ENCODE measurements at places on chromosomes 3 and 15.

DNA sequence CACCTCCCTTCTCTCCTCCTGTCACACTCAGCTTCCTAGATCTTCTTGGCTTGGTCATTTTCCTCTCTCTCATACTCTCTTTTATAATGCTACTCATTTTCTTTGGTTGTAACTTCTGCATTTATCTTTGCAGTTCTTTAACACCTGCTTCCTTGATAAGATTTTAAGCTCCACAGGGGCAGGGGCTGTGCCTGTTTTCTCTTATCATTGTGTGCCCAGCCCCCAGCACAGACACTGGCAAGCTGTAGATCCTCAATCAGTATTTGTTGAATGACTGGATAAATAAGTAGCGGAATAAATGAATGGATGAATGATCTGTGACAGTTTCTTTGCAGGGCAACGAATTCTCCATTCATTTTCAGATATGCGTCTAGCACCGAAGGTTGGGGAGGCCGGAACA, 64.3 kb upstream of the MEX3B start:
- DNase-seq = no peak

DNA sequence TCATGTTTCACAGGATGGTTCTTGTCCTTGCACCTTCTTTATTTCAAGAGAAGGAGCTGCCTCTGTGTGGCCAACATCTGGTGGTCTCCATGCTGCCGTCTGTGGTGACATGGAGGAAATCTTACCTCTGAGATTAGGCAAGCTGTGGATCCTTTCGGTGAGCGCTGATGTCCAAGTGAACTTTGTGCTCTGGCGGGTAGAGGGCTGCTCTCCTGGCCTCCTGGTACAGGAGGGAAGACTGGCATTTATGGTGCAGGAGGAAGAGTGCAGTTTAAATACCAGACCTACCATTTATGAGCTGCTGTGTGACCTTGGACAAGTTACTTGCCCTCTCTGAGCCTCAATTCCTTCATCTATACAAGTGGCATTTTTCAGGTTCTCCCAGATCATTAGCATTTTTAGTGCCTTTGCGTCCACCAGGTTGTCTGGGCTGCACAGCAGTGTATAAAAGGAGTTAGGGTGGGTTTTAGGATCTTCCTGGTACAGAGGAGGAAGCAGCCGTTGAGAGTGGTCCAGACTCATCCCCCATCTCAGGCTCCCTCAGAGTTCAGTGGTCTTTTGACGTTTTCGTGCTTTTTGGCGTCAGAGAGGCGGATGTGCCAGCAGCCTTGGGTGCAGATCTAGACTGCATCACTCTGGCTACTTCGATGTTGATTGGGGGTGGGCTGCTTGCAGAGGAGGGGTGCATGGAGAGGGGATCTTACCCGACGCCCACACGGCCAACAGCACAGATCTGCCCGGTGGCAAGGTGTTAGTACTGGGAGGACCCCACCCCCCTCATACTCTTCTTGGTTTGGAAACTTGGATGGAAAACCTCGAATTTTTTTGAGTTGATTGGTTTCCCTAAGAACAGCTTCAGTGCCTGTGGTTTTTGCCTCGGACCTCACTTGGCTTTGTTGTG, 162.2 kb downstream of the ITPR1 start:
- DNase-seq = no peak

DNA sequence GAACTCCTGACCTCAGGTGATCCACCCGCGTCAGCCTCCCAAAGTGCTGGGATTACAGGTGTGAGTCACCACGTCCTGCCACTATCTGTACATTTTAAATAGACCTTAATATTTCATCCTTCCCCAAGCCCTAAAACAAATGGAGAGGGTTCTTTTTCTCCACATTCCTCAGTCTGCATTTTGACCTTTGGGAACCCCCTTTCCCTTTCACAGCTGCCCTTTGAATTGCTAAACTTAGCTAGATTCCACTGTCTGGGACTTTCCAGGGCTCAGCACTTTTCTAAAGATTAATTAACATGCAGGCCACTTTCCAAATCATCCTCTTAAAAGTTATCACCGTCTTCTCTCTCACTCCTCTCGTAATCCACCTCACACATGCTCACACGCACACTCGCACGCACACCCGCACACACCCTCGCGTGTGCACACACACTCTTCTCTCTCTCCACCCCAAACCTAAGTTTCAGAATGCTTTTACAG, 124.2 kb downstream of the TMCO5A start:
- DNase-seq = no peak

GRCh38 chr3:177483182-177483967, 286.1 kb upstream of the TBL1XR1 start:
- no peak for DNase-seq

DNA sequence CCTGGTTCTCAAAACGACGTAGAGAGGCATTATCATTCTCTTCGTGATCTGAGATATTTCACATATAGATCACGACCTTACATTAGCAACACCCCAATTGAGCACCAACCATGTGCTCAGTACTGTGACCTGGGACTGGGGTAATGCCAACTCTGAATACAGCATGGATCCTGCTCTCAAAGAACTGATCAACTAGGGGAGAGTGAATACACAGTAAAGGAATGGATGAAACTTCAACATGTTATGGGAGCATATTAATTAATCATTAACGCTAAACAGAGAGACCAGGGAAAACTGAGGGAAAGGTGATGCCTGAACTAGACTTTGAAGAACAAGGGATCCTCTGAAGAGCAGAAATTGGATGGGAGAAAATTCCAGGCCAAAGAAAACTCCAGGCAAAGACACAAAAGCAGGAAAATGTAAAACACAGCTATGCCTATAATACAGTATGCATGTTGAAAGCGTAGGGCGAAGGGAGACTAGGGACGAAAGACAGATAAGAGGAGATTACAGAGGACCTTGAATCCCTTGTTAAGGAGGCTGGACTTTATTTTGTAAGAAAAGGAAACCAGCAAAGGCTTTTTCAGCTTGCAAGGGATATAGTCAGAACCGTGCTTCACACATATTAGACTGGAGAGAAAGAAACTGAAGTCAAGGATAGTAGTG, 105.7 kb downstream of the ANO10 start:
- no peak for DNase-seq

DNA sequence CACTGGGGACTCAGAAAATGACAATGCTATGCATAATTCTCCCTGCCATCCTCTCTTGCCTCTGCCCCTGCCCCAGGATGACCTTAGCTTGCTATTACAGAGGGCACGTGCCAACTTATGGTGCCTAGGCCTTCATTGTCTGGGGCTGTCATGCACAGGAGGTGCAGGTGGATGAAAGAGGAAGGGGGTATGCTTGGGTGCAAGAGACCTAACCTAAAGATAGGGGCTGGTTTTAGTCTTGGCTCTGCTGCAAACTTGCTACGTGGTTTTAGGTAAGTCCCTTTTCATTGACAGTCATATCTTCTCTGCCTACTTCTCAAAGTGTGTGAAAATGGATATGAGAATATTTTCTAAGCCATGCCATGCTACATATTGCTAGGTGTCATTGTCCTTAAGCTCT, 161.3 kb downstream of the EPHB1 start:
- no peak for DNase-seq

GRCh38 chr3:189490749-189491148, 140.4 kb upstream of the TP63 start:
- DNase-seq = peak; percentile 61

- DNase-seq = no peak
Measured at GRCh38 chr3:118101891-118102290, 932.8 kb downstream of the IGSF11 start.

DNA sequence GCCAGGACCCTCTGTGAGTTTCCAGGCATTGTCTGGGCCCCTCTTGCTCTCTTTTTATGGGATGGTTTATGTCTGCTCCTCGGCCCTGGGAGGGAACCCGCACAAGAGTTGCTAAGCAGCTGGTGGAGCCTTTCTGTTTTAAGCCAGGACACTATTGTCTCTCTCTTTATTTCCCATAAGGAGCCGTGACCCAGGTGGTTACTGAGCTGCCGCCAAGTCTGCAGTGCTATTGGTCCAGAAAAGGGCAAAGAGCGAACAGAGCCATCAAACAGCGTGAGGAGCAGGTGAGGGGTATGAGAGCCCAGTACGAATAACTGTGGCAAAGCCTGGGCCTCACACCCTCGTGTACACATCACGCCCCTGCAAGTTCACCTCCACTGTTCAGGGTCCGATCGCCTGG, 280.2 kb downstream of the SHQ1 start:
- no peak for DNase-seq
